Activated naive CD4-positive, alpha-beta T cell treated with anti-CD3 and anti-CD28 coated beads, Interleukin-2, amount 50 U/mL, for 72 hours (primary cell): ENCODE measurements at places on chromosomes 12 and 14.

DNA sequence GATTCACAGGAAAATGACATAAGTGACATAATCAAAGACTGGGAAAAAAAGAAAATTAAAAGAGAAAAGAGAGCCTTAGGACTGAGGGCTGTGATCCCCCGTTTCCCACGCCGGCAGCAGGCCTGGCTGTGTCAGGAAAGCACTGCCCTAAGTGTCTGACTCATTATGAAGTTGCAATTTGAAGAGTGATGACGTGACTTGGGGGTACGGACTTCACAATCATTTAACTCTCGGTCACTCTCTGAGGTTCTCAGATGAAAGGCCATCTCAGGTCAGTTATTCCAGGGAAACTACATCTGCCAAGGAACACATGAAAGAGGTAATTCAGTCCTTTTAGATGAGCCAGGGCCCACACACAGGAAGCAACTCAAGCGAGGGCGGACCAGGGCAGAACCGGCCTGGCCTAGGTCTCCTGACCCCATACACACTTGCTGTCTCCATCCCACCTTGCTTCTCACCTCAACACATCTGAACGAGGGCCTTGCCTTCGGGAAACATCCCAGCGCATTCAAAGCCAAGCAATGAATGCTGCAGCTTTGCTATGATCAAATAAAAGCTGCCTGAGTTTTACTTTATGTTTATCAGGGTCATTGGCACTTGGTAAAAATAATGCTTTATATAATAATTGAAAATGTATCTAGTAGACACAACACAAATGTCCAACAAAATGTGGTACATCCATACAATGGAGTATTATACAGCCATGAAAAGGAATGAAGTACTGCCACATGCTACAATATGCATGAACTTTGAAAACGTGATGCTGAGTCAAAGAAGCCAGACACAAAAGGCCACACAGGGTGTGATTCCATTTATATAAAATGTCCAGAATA lies 2.7 kb downstream of the SSH1 start:
- DNase-seq: no peak

- no peak for DNase-seq
Measured at GRCh38 chr12:80791863-80792262, 75.2 kb downstream of the MYF5 start.

- peak; percentile 20 for DNase-seq
Measured at GRCh38 chr14:90445011-90445410, 48.2 kb downstream of the CALM1 start.

- DNase-seq: no peak
Measured at GRCh38 chr14:94532447-94532846, 23.2 kb upstream of the SERPINA12 start.

- no peak for DNase-seq
Measured at GRCh38 chr12:88416786-88417185, 163.5 kb downstream of the KITLG start.

- no peak for DNase-seq
Measured at GRCh38 chr12:30858471-30858870, 68.1 kb upstream of the TSPAN11 start.

DNA sequence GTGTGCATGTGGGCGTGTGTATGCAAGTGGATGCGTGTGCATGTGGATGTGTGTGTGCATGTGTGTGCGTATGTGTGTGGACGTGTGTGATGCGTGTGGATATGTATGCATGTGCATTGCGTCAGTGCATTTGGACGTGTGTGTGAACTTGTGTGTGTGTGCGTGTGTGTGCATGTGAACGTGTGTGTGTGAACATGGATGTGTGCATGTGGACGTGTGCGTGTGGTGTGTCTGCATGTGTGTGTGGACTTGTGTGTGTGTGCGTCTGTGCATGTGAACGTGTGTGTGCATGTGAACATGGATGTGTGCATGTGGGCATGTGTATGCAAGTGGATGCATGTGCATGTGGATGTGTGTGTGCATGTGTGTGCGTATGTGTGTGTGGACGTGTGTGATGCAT lies 34.4 kb upstream of the FBRSL1 start:
- no peak for DNase-seq

DNA sequence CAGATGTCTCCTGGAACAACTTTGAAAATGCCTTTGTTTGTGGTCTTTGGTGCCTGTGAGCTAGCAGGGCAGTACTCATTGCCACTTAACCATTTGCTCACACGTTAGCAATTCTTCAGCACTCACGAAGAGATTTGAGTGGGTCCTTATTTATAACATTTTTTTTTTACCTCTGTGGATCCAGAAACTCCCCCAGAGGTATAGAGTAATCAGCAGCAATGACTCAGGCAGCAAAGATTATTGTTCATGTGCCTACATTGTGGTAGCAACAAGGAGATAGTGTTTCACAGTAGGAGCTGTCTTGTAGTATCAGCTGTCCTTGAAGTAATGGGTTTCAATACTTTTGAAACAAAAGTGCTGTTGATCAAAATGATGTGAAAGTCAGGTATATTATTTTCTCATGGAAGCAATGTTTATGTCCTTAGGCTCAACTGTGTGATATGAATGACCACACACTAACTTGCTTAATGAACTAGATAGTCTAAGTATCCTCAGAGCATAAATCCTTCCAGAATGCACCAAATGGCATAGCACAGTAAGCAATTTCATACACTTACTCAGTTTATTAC lies 304.1 kb downstream of the EGLN3 start:
- DNase-seq: no peak
